ENCODE measurements at places on chromosomes 5 and 9.

DNA sequence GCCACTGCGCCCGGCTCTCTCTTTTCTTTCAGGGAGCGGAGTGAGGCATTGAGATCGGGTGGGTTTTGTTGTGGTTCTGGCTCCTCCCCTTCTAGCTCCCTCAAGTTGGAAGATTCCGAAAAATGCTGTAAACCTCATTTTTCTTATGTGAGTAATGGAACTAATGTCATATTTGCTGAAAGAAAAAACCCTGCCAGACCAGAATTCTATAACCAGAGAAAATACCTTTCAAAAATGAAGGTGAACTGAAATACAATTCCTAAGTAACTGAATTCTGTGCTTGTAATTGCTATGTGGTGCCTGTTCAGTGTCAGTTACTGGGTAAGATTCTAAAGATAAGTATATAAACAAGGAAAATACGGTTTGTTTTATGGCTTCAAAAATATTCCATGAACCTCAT lies 30.9 kb upstream of the CDK20 start:
- peak; percentile 51 for DNase-seq

GRCh38 chr5:50593681-50594080 lies 72.8 kb upstream of the PARP8 start:
- no peak for DNase-seq

DNA sequence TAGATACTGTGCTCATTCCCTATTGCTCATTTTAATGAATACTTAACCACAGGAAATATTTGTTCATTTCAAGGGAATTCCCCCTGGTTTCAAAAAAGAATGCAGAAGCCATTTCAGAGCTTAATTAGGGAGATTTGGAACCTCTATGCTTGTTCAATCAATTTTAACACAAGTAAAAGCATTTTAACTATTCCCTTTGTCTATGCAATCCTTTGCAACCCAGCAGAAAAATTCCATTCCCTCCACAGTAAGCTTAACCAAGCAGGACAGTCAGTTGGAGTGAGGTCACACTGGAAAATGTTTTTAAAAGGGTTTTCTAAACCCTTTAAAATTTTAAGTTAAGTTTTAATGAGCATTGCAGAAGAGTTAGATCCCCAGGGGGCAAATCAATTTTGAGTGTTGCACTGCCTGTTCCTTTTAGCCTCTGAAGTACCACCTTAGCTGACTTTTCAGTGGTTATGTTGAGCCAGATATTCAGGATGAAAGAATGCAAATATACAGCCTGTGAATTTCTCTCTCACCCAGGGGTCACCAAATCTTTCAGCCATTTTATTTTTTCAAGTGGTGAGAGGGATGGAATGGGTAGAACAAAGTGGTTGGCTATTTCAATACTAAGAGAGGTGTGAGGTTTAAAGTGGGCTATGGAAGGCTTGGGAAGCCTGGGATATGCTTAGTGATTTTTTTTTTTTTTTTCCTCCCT lies 356.2 kb upstream of the NUDT12 start:
- peak; percentile 77 for DNase-seq

DNA sequence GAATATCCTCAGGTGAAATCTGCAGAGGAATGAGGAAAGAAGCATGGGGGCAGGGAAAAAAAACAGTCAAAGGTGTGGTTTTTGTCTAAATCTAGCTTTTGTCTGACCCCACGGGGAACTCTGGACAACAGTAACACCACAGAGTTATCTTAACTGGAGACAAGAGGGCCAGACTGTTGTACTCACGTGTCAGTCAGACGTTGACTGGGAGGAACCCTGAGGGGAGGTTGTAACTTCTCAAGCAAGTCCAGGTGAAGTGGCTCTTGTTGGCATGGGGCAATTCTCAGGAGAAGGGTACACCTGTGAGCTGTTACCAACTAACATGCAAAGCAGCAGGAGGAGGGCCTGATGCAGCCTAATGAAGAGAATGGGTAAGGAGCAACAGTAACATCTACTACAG lies 44.1 kb upstream of the SHISAL2B start:
- no peak for DNase-seq

DNA sequence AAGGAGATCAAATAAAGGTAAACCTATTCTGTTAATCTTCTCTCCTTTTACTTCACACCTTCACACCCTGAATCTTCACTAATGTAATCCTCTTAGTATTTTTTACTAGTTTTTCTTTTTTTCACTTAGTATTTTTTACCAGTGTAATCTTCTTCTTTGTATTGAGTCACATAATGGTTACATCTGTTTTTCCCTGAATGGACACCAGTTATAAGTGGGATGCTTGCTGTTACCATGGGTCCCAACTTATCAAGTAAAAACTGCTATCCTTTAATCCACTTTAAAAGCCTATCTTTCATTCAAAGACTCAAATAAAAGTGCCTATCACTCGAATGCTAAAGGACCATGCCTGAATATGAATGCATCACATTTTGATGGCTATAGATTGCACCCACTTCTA lies 15.1 kb downstream of the ZFAND5 start:
- DNase-seq: no peak

- no peak for DNase-seq
Observed at GRCh38 chr9:107973451-107973850, 483.9 kb upstream of the KLF4 start.

DNA sequence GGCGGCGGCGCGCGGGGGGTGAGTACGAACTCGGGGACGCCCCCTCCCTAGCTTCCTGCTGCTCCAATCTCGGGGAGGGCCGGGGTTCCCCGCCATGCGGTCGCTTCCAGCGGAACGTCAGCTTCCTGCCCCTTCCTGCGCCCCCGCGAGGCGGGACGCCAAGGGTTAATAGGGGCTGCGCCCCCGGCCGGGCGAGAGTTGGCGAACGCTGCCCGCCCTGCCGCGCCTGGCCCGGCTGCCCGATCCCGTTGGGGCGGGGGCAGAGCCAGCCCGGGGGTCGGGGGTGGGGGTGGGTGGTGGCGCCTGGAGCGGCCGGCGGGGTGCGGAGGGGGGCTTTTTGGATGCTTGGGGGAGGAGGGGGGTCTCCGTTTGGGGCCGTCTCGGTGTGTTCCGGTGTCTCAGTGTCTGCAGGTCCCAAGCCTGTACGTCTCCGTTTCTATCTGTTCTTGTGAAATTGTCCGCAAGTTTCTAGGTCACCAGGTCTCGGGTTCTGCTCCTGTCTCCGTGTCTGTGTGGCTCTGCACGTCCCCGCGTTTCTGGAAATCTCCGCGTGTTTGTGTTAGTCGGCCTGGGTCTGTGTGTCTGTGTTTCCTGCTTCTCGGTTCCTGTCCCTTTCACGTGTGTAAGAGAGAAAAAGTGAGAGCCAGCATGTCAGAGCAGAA lies 789 bp downstream of the COL27A1 start:
- no peak for DNase-seq

- DNase-seq: peak; percentile 88
Observed at GRCh38 chr5:76691467-76692273, 24.3 kb upstream of the F2R start.

- no peak for DNase-seq
Observed at GRCh38 chr5:178356431-178356872, 123.8 kb upstream of the PHYKPL start.

DNA sequence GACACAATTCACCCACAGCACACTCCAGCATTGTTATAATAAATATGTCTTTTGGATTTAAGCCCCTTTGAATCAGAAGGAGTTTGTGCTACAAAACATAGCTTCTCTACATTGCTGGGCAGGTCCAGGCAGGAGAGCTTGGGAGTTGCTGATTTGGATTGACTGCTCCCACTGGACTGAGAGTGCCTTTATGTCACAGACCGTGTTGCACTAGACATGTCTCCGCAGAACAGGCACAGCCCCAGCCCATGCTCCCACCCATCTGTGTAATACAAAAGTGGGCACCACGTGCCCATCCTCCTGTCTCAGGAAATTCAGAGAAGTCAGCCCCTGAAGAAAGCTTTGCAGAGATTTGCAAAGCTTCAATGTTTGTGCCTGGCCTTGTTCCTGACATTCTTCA lies 117.1 kb downstream of the MED10 start:
- no peak for DNase-seq
